Dorsolateral prefrontal cortex (tissue), 122 donors: ENCODE measurements at places on chromosomes 5 and 9. TPM values are rescaled to one million over a fixed set of nuclear protein-coding genes. Genes with fewer than 3 reads are reported as not detected.

DNA sequence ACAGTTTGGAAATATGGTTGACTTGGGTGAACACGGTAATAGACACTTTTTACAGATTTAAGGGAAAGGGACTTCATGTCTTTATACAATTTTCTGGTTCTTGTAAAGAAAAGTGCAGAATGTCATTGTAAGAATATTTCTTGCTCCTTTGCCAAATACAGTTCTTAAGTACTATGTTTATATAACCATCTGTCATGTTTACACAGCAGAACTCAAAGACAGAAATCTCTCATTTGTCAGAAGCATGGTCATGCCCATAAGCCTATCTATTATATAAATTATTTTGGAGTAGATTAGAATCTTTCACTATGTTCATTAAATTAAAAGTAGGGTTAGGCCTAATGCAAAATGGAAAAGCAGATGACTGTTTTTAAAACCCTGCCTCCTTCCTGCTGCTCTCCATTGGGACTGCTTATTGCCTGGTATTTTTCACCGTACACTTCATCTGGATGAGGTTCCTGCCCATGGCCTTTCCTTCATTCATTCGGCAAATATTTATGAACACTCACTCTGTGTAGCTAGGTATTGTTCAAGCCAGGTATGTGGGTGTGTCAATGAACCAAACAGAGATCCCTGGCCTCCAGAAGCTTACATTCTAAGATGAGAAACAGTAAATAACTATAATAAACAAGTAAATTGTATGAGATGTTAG lies 558.1 kb downstream of the NR2F1-AS1 start:
- no peak for DNase-seq

CRAT gene
- 51.2 TPM for total RNA-seq

ADAMTS12 gene
- 0.74 TPM for total RNA-seq

GRCh38 chr5:55577353-55578060 lies 42.7 kb upstream of the PLPP1 start:
- DNase-seq: no peak

DNA sequence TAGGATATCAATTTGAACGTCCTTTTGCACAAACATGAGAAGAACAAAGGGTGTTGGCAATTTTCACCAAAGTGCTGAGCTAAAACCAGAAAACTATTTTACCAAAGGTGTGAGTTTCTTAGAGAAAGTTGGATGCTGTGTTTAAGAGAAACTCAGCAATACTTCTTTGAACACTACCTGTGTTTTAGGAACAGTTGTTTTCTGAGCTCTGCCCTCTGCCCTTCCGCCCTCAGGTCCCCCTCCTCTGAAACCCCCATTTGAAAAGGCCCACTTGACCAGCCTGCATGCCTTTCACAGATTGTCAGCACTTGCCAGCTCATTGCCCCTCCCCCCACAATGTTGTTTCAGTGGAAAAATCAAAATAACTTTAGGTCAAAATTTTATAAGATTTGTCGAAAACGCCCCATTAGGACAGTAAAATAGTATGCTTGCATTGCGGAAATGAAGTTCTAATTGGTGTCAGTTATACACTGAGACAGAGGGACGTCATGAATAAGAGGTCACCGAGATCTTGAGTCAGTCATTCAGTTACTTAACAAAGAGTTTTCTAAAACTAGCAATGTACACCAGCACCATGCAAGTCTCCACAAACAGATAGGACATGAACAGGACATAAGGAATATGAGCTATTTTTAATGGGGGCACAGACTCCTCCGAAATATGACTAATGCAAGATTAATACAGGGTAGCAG lies 61.9 kb upstream of the IL7R start:
- DNase-seq: no peak

DNA sequence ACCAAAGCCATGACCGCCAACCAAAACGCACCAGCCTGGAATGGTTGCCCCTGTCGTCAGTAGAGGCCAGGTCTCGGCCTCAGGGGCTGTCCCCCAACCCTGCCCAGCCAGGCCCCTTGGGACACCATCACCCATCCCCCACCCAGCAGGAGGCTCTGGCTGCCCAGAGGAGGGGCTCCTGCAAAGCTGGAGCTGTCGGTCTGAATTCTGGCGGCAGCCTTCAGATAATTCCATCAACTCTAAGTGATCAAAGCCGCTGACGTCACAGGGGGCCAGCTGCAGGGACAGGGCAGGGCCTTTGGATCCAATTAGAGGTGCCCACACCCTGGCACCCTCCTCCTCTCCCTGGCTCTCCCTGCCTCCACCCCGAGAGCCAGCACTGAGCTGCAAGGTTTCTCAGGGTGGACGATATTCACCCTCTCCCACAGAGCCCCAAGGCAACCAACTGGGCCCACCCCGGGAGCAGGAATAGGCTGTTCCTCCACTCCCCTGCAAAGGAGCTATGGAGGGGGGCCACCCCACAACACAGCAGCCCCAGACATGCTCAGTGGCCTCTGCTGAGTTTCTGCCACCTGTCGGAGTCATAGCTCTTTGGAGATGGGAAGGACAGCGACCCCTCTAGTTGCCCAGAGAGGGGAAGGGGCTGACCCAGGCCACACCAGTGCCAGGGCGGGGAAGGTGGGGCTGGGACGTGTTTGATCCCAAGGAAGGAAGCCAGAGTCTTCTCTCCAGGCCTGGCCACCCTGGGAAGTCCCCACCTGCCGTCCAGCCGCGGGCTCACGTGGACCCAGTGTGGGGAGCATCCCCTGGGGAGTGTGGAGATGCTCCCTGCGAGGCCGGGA lies 78.4 kb downstream of the NTNG2 start:
- no peak for DNase-seq

DNA sequence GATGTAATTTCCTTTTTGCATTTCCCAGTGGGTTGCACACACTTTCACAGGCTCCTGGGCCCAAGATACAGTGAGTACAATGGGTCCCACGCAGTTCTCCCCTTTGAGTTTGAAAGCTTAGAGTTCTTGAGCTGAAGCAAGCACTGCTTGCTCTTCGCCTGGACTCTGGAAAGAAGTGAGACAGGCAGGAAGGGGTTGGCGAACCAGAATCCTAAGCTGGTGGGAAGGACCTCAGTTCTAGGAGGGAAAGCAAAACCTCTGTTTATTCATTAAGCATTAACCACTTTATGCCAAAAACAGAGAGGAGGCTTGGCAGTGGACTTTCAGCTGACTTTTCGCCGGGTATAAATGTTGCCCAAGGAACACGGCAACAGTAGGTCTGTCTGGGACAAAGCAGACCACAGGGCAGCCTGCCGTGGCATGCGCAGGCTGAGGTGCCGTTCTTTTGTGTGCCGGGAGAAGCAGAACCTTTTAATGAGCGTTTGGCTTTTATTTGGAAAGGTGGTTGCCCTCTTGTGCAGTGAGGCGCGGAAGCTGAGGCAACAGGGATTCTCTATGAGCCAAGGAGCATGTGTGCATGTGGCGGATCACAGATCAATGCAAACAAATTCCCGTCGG lies 239.9 kb upstream of the PANK3 start:
- DNase-seq: no peak

DNA sequence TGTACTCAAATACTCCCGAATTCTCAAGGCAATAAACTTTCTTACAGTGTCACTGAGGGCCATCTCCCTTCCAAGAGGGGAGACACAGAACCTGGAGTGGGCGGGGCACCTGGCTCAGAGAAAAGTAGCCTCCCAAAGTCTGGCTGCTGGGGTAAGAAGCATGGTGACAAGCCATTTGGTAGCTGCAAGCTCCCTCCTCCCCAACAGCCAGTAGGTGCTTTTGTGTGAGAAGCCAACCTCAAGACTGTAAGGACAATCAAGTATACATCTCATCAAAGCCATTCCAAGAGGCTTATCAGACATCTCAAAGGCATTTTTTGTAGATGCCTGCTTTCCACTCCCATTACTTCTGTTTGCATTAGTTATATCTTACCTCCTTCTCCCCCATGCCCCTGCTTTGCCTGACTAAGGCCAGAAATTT lies 1.4 kb downstream of the DAB2 start:
- DNase-seq: no peak

HRCT1 gene
- 8.4 TPM for total RNA-seq

C9orf43 gene
- total RNA-seq: 0.77 TPM

DNA sequence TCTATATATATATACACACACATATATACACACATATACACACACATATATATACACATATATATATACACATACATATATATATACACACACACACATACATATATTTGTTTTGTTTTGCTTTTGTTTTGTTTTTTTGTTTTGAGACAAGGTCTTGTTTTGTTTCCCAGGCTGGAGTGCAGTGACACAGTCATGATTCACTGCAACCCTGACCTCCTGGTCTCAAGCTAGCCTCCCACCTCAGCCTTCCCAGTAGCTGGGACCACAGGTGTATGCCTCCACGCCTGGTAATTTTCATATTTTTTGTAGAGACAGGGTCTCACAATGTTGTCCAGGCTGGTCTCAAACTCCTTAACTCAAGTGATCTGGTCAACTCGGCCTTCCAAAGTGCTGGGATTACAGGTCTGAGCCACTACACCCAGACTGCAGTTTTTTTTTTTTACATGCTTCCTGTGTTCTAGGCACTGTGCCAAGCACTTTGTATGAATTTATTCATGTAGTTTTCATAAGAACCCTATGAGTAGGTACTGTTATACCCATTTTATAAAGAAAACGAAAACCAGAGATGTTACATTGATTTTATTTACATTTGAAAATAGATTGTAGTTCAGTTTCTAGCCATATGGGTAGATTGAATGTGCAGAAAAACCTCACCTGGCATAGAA lies 120.7 kb downstream of the PBX3 start:
- DNase-seq: no peak

DNA sequence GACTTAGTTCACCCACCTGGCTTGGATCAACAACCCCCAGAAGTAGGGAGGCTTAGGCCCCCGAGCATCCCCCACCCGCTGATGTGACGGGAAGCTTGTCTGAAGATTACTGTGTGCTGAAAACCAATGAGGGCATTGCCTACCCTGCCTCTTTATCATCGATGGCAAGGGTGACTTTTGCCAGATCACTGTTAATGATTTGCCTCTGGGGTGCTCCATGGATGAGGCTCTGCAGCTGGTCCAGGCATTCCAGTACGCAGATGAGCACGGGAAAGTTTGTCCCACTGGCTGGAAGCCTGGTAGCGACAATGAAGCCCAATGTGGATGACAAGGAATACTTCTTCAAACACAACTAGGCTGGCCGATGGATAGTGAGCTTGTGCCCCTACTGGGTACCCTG lies 22.0 kb downstream of the RUFY1 start:
- DNase-seq: no peak

C5 gene
- 7.7 TPM for total RNA-seq

DNA sequence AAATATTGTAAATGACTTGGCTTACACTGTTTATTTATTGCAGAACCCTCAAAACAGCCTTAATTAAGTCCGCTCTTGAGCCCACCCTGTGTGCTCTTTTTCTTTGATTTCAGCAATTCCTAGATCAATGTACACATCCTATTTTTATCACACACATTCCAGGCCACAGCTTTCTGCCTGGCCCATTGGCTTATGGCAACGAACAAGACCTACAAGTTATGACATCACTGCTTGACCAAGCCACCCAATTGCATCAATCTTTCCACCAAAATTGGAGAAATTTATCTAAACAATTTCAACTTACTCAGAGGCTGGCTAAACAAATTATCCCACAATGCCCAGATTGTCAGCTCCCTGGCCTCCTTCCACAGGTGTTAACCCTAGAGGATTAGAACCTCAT lies 158.4 kb downstream of the CPLANE1 start:
- DNase-seq: no peak

- no peak for DNase-seq
Observed at GRCh38 chr5:95519151-95519550, 35.6 kb downstream of the SKIC3 start.

- no peak for DNase-seq
Observed at GRCh38 chr5:81226286-81226685, 6.8 kb upstream of the CKMT2 start.

SELENOP gene
- total RNA-seq: 205 TPM

- peak; percentile 4 for DNase-seq
Observed at GRCh38 chr5:171428809-171429542, 9.5 kb downstream of the FGF18 start.

NINJ1 gene
- 26.2 TPM for total RNA-seq

PIP5KL1 gene
- total RNA-seq: 7.4 TPM

DNA sequence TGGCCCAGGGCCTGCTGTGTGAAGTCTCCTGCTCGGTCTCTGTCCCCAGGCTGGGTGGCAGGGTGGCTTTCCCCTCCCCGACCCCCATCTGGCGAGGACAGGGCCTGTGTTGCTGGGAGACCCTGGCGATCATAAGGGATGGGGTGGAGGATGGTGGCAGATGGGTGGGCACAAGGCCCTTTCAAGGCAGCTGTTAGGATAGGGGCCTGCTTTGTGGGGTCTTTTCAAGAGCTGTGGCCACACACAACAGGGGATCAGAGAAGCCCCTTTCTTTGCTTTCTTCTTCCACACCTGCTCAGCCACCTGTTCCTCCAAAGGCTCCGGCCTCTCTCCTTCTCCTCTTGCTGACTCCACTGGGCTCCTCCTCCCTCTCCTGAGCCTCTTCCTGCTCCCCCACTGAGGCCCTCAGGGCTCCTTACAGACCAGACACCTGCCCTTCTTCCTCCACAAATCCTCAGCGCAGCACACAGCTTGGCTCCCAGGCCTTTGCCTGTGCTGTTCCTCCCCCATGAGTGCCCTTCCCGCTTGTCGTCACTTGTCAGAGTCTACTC lies 15.0 kb upstream of the NEURL1B start:
- no peak for DNase-seq

DNA sequence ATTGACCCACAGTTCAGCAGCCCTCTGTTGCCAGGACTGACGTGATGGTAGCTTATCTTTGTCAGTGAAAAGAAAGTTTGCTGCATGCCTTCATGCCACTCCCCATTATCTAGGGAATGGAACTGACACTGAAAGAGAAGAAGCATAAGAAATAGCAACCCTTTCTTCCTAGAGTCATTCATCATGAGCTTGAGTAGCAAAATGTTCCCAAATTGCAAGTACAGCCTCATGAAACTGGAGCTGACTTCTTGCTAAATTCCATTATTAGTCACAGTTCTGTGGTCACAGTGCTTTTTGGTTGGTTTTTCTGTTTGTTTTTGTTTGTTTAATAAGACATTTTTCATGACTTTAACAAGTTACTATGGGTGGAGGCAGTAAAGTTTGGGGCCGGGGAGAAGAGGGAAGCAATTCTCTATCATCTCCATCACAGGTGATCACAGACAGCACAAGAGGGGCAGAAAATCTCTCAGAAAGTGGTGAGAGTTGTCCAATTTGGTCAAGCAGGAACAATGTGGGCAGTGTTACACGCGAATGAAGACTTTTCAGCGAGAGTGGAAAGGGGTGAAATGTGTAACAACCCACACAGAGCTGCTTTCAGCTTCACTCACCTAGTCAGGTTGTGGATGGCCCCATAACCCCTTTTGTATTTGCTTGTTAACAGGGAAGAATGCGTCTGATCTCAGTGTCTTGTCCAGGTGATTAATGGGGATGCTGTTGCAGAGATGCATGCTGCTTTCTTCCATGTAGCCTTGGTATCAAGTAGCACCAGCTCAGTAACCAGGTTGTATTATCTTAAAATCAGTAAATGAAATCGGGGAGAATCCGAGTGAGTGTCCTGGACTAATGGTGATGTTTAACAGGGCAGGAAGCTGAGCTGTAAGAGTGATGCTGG lies 440.4 kb downstream of the DMRT2 start:
- DNase-seq: no peak

FAM151B gene
- 5.5 TPM for total RNA-seq

GRCh38 chr9:100521282-100521681 lies 48.3 kb downstream of the TMEFF1 start:
- no peak for DNase-seq
